ENCODE measurements at places on chromosomes 16 and 17. TPM values are rescaled to one million over a fixed set of nuclear protein-coding genes. Genes with fewer than 3 reads are reported as not detected.

The HOXB1 gene
- not detected for total RNA-seq

- DNase-seq: no peak
These were observed 2.0 kb downstream of the WSCD1 start for GRCh38 chr17:6072157-6072556.

DNA sequence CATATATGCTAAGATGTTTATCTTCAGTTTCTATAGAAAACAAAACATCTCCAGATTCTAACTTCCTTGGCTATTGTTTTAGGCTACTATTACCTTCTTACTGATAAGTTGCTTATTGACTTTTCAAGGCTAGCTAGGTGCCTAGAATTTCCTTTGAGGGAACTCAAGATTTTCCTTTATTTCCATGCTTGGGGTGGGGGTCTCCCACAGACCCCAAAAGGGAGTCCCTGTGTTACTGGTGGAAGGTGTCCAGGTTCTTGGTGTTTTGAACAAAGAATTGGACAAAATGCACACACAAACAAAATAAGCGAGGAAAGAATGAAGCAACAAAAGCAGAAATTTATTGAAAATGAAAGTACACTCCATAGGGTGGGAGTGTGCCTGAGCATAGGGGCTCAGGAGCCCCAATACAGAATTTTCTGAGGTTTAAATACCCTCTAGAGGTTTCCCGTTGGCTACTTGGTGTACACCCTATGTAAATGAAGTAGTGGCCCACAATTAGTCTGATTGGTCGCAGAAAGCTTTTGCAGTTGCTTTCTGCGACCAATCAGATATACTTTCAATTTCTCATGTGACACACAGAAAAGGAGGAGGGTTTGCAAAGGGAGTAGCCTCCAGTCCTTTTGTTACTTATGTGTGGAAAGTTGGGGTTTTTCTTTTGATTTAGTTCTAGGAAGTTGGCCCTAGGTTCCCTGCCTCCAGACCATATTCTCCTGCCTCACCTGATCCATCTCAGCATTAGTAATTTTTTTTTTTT, 67.5 kb downstream of the MARF1 start:
- DNase-seq: no peak

DNA sequence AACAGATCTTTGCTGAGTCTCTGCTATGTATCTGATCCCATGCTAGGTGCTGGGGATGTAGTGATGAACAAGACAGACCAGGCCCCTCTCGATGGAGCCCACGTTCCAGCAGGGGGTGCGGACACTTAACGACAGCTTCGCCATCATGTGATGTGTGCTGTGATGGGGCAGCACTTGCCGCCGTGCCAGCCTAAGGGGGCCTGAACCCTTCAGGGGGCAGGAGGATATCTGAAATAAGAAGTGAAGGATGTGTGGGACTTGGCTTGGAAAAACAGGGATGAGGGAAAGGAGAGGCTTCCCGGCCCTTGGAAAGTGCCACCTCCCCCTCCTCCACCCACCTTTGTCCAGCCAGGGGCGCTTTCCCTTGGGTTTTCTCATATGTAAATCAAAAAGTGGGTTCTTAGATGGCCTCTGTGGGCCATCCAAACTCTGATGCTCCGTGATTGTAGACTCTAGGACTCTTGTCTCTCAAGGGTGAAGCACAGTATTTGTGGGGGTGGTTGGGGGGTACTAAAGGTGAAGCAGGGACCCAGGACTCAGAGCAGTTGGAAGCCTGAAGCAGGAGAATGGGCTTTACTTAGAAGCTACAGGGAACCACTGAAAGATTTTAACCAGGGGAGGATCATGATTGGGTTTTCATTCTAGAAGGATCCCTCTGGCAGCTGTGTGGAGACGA, 4.0 kb upstream of the DLX3 start:
- DNase-seq: no peak

DNA sequence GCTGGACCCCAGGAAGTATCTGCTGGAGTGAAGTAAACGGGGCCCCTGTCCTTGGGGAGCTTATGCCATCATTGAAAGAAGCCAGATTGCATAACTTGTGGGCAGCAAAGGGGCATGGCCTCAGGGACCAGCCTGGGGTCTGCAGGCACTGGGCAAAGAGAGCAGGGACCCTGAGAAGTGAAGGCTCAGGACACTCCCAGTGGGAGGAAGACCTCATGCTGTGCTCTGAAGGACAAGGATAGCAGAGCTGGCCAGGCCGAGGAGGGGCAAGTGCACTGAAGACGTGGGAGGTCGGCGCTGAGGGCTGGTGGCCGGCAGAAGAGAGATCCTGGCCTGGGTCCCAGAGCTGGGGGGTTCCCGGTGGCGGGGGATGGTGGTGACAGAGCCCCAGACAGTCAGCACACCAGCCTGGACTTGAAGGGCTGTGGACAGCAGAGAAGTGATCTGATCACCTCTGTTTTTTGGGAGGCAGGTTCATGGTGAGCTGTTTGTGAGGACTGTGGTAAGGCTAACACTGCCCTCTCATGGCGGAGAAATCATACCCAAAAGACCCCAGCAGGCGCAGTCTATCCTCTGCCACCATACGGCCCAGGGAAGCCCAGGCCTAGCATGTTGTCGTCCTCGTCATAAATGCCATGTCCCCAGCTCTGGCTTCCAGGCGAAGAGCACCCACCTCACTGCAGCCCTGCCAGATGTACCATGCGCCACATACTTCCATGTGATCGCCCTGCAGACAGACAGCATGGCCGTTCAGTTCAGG, 7.1 kb upstream of the CNP start:
- no peak for DNase-seq

- DNase-seq: peak; percentile 84
These were observed 25.0 kb downstream of the TEX14 start for GRCh38 chr17:58666858-58667267.

GRCh38 chr16:1089439-1089821, 6.6 kb downstream of the C1QTNF8 start:
- DNase-seq: no peak

GRCh38 chr17:2571523-2572303, 21.7 kb upstream of the PAFAH1B1 start:
- no peak for DNase-seq

DNA sequence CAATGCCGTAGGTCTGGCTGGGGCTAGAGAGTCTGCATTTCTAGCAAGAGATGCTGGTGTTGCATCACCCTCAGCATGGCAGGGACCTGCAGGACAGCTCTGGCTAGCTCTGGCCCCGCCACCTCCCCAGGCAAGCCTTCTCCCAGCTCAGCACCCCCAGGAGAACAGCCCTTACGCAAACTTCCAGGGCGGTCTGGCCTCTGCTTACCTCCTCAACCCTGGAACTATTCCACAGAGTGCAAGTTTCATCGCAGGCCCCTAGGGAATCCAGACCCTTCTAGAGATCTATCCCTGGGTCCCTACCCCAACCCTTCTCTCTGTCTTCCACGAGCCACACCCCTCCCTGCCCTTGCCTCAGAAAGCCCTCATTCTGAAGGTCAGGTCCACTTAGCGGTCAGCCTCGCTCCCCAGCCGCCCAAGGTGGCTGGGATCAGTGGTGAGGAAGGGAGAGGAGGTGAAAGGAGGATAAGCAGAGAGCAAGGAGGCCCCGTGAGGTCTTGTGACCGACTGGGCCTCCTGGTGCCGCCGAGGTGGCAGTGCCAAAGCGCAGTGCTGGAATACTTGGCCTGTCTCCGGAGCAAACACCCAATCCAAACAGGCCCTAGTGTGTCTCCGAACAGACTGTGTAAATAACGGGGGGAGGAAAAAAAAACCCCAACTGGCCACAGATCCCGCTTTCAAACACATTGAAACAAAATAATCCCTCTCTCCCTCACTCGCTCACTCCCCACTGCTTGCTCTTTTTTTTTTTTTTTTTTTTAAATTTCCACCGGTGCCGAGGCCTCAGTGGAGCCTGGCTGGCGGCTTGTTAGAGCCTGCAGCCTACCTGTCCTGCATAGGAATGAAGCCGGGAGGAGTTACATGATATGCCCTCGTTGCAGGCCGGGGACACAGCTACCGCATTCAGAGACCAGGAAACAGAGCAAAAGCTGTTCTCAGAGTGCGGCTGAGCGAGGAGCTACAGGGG, 380.9 kb downstream of the SOX9 start:
- no peak for DNase-seq

DNA sequence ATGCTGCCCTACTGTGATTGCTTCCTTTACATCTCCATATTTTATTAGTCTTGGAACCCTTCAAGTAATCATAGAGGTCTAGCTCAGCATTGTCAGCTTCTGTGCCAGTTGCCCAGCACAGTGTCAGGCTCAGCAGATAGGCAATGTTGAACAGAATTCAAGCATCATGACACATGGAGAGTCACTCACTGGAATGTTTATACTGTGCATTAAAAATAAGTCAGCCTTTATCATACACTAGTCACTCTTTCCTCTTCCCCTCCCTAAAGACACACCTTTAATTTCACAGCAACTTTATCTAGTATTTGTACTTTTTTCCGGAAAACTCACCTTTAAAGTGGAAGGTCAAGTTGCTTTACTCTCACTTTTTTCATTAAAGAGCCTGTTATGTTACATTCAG, 253.8 kb upstream of the CDH11 start:
- no peak for DNase-seq

DNA sequence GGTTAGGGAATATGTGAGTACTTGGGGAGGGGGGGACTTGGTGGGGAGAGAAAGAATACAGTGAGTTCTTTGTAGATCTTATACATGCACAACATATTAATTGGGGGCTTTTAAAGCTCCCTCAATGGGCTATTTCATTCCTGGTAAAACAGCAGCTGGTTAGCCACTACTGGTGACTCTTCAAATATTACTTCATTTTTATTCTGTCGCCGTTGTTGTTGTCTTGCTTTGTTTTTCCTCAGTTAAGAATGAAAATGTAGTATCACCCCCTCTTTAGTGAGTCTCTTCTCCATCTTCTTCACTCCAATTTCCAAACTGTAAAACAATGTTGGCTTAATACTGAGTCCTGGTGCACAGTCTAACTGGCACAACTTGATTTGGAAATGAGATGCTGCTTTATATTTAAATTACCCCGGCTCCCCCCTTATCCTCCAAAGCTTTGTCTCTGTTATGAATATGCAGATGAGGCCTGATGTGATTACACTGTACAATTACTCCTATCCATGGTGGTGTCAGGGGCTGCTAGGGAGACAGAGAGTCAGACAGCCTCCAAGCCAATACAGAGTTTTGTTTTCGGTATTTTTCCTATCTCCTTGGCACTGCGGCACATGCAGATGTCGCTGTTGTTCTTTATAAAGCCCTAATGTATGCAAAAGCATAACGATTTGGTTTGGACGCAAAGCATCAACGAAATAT, 256.9 kb upstream of the PMFBP1 start:
- no peak for DNase-seq

- DNase-seq: no peak
These were observed 7.9 kb downstream of the G6PC3 start for GRCh38 chr17:44078412-44078811.

- no peak for DNase-seq
These were observed 56.9 kb downstream of the CYB5D2 start for GRCh38 chr17:4199818-4200402.
